ENCODE measurements at places on chromosomes 5 and 9.

- no peak for DNase-seq
Observed at GRCh38 chr5:81315336-81315735, 13.9 kb downstream of the ZCCHC9 start.

DNA sequence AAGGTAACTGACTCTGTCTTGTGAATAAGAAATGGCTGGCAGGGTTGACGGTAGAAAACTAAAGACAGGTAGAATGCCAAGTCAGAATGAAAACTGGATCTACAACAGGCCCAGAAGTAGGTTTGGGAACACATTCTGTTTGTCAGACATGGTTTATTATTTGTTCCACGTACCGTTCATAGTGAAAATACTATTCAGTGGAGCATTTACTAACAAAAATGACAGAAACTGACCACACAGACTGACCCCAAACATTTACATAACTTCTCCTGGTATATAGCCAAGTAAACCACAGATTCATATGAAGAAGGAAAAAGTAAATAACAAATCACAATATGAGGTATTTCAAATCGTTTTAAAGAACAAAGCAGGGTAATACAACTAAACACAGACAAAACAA, 73.7 kb downstream of the SLC38A9 start:
- DNase-seq = no peak

DNA sequence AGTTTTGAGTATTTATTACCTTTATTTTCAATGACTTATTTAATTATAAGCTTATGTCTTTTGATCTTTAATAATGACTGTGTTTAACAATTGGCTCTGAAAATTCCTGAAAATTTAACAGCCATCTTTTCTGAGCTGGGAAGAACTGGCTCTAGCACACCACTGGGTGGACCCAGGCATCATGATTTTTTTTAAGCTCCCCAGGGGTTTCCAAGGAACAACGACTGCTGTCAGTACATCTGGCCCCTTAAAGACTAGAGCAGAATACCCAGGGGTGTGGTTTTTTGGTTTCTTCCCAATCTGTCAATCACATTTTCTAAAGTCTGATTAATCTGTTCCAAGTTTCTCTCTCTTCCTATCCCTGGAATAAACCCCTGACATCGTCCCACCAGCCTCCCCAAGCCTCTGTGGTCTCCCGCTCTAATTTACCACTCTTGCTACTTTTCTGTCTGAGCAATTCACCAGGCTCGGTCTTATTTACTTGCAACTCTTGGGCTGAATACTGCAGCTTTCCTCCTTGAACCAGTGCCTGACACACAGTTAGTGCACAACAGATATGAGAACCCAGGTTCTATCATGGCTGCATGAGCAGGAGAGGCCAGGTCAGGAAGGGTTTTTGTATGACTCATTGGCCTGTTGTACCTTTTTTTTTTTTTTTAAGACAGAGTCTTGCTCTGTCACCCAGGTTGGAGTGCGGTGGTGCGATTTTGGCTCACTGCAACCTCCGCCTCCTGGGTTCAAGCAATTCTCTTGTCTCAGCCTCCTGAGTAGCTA, 321.9 kb downstream of the ZSWIM6 start:
- DNase-seq = no peak

GRCh38 chr5:119031011-119031886, 39.6 kb upstream of the DMXL1 start:
- no peak for DNase-seq

DNA sequence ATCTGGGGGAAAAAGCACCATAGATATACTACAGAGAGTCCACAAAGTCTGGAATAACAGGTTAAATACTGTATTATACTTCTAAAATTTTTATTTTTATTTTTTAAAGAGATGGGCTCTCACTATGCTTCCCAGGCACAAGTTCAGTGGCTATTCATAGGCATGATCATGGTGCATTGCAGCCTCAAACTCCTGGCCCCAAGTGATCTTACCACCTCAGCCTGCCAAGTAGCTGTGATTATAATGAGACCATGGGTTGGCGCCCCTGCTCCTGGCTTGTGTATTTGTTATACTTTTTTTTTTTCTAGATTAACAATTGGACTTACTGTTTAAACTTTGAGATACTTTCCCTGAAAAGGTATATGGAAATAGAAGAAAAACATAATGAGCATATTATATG, 25.9 kb downstream of the ERBIN start:
- DNase-seq = no peak

- no peak for DNase-seq
Observed at GRCh38 chr5:138336952-138337684, 948 bp upstream of the FAM53C start.

DNA sequence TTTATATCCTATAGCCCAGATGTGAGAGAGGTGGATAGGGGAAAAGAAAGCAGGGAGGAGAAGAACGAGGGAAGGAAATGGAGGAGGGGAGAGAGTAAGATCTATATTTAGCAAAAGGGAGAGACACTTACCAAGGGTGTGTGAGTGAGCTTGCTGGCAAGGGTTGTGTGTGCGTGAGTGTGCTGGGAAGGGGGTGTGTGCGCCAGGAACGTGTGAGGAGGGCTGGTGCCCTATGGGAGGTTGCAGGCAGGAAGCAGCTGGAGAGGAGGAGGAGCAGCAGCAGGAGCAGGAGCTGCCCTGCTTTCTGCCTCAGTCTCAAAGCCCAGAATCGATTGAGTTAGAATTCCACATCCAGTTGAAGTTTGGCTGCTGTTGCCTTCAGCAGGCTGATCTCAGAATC, 148.3 kb upstream of the RUSC2 start:
- no peak for DNase-seq

DNA sequence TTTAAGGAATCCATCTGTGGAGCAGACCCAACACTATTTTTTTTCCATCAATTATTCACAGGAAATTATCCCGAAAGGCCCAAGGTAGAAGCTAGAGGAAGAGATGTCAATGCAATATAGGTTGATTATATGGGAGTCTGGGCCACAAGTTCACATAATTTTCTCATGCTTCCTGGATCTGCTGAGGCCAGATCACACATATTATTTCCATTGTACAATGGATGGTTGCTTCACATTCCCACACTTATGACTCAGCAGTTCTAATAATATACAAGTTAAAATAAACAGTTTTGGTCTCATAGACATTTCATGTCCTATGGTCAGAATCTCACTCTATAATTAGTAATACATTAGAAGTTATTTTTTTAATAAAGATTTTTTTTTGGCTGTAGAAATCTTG, 66.0 kb upstream of the PTPRD start:
- DNase-seq = no peak

GRCh38 chr5:177103523-177104253, 17.0 kb downstream of the FGFR4 start:
- no peak for DNase-seq

GRCh38 chr5:179624841-179625271, 1.4 kb upstream of the HNRNPH1 start:
- DNase-seq = no peak

DNA sequence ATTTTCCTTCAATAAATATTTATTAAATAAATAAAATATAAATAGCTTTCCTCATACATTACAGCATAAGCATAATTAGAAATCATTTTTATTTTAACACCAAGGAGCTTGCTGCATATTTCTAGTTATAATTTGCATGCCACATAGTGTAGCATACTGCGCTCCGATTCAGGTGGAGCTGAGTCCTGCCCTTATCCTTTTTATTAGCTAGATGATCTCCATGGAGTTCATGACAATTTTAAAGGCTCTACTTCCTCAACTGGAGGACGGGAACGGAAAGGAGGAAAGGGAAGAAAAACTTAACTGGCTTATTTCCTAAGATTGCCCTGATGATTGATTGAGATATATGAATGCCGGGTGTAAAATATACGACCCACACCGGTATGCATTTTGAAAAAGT, 385.2 kb downstream of the PLK2 start:
- DNase-seq = no peak

DNA sequence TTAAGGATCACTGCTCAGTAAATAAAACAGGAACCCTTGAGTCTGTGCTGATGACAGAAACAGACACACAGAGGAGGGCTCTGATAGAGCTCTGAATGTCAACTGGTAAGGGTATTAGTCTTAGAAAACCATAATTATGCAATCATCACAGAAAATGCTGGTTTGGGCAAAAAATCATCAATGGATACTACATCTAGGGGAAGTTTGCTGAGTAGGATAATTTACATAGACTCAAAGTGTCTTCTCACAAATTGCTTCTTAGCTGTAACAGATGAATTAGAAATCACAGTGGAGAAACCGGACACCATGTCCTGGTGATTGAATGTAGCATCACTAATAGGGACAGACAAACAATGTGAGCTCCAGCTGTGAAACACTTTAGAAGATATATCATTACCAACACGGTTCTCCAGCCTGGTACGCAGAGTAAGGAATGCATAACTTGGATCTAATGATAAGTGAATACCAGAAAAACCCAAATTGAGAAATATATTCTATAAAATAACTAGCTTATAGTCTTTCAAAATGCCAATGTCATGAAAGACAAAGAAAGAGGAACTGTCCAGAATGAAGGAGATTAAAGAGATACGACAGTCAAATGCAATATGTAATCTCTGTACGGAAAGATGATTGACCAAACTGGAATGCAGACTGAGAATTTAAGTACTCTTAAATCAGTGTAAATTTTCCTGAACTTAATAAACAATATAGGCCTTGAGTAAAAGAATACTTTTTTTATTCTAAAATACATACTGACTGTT, 17.3 kb downstream of the CHD1 start:
- DNase-seq = no peak

DNA sequence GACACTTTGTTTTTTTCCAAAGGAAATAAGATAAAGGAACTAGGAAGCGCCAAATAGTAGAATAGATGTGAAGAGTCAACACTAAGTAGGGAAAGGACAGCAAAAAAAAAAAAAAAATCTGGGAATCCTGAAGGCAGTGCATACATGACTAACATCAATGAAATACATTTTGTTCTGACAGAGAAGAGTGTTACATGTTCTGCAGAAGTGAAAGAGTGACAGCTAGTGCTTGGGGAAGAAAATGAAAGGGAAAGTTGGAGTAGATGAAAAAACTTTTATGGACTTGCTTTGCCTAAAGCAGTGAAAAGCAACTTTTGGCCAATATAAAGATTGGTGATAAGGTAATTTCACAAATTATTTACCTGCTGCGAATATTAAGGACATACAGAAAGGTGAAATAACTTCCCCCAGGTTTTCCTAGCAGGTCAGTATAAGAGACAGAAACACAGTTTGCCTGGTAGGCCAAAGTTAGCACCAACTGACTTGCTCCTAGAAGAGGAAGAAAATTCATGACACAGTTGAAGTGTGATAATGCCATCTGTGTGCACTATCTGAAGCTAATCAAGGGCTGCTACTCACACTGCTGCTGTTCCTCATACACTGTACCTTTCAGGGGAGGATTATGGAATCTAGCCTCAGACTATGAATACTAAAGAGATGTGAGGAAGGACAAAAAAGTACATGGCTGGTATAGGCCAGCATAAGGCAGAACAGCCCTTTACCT, 38.6 kb downstream of the RANBP6 start:
- no peak for DNase-seq

- DNase-seq = no peak
Observed at GRCh38 chr5:131322926-131323325, 59.1 kb downstream of the CDC42SE2 start.

DNA sequence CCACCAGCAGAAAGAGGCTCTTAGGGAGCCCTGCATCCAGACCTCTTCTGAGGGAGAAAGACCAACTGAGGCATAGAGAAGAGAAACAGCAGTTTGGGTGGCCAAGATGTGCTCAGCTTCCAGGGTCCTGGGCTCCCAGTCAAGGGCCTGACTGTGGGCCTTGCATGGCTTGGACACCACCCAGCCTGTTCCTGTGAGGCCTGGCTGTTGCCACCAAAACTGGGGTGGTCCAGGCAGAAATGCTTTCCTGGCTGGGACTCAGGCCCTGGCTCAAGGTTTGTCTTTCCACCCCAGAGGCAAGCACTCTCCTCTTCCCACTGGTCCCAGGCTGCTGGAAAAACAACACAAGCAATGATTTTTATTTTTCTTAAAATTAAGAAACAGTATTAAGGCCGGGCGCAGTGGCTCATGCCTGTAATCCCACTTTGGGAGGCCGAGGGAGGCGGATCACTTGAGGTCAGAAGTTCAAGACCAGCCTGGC, 13.3 kb downstream of the MYOZ3 start:
- DNase-seq = no peak

GRCh38 chr9:118083161-118083560, 379.0 kb downstream of the TLR4 start:
- DNase-seq = no peak

DNA sequence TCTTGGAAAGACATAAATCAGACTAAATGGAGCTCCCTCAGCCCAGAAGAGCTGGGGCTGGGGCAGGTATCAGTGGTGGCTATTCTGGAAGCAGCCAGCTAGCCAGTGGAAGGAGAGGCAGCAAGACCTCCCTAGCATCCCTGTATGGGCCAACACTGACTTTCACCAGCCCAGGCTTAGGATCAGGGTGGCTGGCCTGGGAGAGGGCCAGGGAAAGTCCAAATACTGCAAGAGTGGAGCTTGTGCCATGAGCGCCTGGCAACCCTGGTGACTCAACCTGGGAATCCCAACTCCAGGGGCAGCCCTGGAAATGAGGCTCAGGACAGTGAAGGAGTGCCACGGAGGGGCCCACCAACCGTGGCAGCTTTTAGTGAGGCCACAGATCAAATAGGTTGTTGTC, 7.6 kb upstream of the IRF1 start:
- DNase-seq = no peak

- DNase-seq = no peak
Observed at GRCh38 chr9:14482856-14483255, 168.9 kb upstream of the NFIB start.

DNA sequence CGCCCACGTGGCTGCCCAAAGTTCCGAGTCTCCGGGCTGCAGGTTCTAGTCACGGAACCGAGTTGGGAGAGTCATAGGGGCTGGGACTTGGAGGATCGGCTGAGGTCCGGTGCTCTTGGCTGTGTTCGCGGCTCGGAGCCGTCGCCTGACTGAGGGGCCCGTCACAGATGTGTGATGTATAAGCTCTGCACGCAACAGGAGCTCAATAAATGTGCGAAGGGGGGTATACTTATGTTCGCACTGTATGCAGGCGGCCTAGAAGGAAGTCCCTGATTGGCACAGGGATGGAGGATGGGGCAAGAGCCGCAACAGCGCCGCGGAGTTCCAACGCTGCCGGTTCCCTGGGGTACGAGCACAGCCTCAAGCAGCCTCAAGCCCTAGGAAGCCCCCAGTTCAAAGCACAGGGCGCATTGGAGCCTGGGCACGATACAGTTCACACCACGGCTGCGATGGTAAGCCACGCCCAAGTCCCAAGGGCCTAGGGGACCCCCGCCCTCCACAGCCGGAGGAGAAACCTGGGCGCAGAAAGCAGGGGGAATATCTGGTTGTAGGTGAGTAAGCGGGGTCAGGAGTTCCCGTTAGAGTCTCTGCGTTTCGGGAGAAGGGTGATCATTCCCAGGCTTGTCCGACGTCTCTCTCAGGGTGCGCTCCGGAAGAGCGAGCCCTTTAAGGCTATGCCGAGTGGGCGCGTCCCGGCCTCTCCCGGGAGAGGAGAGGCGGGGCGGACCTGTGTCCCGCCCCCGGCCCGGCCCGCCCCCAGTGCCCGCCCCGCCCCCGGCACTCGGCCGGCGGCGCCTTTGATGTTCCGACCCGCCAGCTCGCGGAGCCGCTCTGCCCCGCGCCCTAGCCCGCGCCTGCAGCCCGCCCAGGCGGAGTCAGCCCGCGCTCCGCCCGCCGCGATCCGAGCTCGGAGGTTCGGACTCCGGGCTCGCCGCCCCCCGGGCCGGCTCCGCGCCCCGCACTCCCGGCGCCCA, at the start of gene TCF7:
Gene TCF7, plus strand, starts transcription at position 780 of the 974 bp plus-strand sequence. CDS start 226 bp downstream, outside the sequence.
- peak; percentile 68 for DNase-seq
